ENCODE measurements at places on chromosomes 5 and 9.

DNA sequence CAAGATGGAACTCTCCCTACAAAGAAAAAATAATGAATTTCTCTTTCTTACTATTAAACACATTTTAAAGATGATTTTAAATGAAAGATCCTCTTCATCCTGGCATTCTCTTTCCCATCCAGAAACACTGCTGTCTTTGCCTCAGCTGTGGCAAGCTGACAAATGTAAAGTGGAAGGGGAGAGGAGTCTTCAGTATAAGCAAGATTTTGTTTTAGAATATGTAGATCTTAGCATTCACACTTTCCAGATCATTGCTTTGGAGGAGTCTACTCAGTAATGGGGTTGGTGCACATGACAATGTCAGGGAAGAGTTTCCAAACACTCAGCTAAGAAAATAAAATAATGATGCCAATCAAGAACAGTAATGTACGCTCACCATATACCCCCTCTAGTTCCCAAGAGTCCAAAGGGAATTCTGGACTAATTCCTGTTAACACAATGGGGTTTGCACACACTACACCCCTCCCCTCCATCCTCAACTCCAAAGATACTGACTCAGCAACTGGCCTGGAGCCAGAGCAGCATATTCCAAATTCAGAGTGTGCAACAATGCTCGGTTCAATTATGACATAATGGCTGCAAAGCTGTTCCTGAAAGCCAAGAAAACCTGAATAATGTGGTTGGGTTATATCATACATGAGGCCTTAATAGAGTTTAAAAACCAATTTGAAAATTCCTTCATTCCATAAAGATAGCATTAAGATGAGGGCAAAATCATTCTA is 4.6 kb downstream of the C5orf63 start:
- no peak for DNase-seq

- DNase-seq = no peak
Measured at GRCh38 chr5:41747301-41747700, 122.9 kb downstream of the OXCT1 start.

DNA sequence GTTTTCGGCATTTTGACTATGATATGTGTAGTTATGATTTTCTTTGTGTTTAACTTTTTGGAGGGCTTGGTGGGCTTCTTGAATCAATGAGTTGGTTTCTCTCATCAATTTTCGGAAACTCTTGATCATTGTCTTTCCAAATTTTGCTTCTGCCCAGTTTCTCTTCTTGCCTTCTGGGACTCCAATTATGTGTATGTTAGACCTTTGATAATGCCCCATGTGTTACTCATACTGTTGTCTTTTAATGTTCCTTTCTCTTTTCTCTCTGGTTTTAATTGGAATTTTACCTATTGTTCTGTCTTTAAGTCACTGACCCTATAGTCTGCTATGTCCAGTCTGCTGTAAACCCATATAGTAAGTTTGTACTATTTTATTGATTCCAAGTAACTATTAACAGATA is 41.5 kb downstream of the KCNIP1 start:
- DNase-seq = no peak

DNA sequence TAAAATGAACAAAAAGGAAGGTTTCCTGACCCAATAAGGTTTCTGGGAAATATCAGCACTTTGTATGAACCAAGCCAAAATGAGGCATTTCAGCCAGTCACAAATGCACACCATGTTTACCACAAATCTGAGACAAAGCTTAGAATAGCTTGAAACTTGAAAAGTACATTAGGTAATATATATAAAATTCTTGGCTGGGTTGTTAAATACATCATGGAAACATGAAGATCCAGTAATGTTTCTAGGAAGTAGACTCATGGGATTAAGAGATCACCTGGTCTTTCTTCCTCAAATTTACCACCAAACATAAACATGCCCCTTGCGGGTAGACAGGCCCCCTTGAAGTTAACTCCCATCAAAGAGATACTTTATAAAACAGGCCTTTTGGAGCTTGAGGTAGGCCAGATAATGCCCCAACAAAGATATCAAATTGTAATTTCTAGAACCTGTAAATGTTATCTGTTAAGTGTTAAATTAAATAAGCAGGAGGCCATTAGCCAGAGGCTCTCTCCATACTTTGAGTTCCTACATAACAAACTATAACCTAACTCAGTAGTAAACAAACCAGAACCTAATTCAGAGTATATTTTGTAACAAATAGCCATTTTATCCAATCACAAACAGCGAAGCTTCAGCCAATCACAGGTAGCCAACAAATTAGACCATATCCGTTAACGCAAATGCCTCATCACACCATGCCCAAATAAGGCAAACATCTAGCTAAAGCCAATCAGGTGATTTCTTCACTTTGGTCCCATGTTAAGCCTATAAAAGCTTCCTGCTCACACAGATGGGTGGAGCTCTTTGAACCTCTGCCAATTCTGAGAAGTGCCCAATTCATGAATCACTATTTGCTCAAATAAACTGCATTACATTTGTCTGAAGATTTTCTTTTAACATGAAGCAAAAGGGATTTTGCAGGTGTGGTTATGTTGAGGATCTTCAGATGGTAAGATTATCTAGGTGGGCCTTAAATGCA is 127.9 kb upstream of the TARS1 start:
- DNase-seq = no peak

DNA sequence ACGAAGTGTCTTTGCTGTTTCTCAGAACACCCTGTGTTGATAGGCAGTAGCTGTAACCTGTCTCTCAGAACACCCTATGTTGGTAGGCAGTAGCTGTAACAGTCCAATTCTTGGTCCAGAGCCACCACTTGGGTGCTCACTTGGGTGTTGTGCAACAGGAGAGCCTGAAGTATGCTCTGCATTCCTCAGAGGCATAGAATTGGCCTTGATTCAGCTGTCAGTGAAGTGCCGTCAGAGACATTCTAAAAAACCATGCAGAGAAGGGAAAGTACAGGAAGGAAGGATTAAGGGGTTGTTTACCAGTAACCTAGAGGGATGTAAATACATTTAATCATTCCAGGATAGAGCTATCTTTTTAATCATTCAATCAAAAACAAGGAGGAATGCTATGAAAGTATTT is 231.2 kb downstream of the ARRDC3 start:
- DNase-seq = no peak

- DNase-seq = no peak
Measured at GRCh38 chr5:6674421-6674820, 38.8 kb upstream of the TENT4A start.

- DNase-seq = no peak
Measured at GRCh38 chr9:94895668-94896067, 169.2 kb downstream of the AOPEP start.

- no peak for DNase-seq
Measured at GRCh38 chr5:71782771-71783770, 64.0 kb downstream of the CARTPT start.

GRCh38 chr5:160675988-160676387 is 176.0 kb downstream of the ATP10B start:
- no peak for DNase-seq

DNA sequence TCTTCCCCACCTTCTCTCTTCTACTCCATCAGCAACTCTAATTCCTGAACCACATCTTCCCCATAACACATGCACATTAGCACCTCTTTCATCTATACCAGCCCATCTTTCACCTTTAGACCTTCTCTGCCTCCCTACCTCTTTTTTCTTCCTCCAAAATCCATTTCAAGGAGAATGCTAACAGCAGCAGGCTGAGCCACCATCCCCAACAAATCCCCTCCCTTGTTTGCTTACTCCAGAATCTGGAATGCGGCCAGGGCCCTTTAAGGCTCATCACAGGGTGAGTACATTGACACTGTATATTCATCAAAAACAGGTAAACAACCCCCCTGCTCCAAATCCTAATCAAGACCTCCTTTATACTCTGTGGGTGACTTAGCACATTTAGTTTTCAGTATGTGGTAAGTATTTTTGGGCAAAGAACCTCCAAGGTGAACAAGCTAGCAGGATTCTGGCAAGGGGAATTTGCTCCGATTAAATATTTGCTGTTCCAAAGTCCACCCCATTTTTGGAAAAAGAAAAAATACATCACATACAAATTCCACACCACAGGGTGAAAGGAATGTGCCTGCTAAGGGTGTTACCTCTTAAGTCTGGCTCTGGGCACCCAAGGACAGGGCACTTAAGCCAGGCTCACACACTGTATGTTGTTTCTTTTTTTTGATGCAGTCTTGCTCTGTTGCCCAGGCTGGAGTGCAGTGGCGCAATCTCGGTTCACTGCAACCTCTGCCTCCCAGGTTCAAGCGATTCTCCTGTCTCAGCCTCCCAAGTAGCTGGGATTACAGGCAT is 71.4 kb downstream of the SERINC5 start:
- DNase-seq = no peak

GRCh38 chr5:155728146-155728856 is 598.7 kb upstream of the SGCD start:
- DNase-seq = no peak

DNA sequence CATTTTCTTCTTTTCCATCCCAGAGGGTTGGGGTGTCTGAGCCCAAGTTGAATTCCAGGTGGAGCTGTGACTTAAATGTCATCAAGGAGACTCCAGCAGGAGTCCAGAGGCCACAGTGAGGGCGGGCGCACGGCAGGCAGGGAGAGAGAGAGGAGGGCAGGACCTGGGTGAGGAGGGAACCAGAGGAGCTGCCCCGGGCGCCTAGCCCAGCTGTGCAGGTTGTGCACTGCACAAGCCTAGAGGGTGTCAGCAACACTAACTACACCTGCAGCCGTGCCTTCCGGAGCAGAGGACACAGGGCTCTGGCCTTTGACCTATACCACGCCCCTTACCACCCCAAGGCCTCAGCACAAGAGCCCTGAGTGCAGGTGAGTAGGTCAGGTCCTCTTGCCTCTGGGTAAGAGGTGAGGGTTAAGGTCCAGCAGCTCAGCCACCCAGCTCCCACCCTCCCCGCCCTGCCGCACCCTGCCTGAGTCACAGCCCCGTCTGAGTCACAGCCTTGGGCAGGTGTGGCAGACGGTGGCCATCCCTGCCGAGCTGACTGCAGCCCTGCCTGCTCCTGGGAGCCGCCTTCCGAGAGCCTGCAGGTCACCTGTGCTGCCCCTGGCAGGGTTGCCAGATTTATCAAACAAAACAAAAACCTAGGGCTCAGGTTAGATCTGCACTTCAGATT is 6.4 kb upstream of the AGPAT2 start:
- no peak for DNase-seq

DNA sequence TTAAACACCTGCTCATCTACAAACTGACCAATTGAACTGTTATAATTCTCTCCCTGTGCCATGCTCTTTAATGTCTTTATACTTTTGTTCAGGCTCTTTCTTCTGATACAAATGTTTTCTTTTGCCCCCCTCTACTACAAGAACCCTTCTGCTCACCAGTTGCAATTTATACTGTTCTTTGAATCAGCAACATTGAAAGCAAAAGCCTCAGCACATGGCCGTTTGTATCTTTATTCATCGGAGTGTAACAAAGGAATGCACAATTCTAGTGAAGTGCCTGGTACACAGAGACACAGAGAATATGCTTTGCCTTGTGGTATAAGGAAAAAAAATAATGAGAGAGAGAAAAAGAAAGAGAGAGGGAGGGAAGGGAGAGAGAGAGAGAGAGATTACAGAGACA is 547.1 kb downstream of the CDH12 start:
- DNase-seq = no peak

DNA sequence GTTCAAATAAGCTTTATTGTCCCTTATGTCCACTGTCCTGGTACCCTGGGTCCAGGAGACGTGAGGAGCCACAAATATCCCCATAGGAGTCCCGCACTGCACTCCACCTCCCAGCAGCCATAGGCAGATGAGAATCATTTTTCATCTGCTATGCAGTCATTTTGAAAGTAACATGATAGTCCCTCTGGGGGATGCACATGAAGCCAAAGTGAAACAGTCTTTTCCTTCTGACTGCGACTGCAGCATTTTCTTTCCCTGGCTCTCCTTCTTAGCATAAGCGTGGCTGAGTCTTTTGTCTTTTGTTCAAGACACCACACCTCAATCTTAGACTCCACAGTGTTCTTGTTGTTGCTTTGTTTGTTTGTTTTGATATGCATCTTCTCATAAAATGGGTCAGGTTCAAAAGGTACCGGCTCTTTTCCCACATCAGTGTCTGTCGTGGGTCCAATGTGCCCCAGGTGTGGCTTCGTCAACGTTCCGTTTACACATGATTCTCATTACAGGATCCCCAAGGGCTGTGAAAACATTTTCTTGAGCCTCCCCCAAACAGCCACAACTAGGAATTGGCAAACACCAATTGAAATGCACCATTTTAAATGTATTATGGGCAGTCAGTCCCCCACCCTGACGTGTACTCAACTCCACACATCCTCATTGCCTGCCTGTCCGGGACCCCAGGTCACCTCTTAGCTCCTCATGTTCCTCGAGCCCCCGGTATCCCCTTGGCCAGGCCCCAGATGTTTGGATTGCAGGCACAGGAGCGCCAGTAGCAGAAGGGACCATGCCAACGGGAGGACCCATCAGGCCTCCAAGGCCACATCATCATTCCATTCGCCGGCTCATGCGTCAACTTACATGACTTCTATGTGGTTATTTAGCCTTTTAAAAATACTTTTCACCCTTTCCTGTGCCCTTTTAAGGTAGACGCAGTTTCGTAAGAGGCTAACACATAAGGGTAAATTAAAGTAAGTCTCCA is 237.8 kb upstream of the DAPK1 start:
- no peak for DNase-seq

DNA sequence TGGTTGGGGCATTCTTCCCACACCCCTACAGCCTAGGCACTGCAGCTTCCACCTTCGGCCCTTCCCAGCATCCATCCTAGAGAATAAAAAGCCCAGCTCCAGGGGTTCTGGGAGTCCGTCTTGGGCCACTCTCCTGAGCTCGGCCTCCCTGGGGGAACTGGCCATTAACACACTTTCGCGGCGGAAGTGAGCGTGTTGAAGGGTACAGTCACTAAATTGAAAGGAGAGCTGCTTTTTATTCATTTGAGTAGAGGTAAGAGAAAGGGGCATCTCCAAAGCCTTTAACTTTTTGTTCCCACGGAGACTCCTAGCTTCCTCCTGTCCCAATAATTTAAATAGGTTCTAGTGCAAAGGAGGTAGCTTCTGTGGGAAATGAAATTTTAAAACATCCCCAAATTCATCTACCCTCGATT is 31.0 kb upstream of the NFIB start:
- no peak for DNase-seq

GRCh38 chr5:108164574-108164973 is 217.3 kb downstream of the FBXL17 start:
- no peak for DNase-seq

GRCh38 chr5:111997308-111997707 is 240.3 kb upstream of the NREP start:
- no peak for DNase-seq

- no peak for DNase-seq
Measured at GRCh38 chr5:36253575-36253974, 11.8 kb upstream of the NADK2 start.
